ENCODE measurements at places on chromosomes 16 and 17.

- DNase-seq: no peak
These were observed 8.6 kb upstream of the AKTIP start for GRCh38 chr16:53511403-53512280.

- DNase-seq: no peak
These were observed 15.9 kb downstream of the ANKRD40 start for GRCh38 chr17:50691550-50692447.

GRCh38 chr16:10741844-10742243 is 1.8 kb upstream of the NUBP1 start:
- DNase-seq: no peak

DNA sequence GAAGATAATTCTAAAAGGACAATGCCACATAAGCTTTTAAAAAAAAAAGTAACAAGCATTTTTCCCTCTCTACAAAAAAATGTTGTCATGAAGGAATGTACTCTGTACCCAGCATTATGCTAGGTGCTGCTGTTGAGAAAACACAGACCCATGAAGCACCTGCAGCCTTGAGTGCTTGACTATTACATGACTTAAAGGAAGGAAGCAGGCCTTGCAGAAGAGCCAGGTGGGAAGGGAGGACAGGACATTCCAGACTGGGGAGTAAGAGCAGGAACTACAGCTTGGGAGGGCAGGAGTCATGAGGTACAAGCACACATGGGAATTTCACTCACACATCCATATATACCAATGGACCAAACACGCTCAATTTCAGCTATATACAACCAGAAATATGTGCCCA is 3.8 kb downstream of the MYO1D start:
- DNase-seq: no peak

- DNase-seq: no peak
These were observed 303.0 kb upstream of the IRX5 start for GRCh38 chr16:54627616-54628015.

DNA sequence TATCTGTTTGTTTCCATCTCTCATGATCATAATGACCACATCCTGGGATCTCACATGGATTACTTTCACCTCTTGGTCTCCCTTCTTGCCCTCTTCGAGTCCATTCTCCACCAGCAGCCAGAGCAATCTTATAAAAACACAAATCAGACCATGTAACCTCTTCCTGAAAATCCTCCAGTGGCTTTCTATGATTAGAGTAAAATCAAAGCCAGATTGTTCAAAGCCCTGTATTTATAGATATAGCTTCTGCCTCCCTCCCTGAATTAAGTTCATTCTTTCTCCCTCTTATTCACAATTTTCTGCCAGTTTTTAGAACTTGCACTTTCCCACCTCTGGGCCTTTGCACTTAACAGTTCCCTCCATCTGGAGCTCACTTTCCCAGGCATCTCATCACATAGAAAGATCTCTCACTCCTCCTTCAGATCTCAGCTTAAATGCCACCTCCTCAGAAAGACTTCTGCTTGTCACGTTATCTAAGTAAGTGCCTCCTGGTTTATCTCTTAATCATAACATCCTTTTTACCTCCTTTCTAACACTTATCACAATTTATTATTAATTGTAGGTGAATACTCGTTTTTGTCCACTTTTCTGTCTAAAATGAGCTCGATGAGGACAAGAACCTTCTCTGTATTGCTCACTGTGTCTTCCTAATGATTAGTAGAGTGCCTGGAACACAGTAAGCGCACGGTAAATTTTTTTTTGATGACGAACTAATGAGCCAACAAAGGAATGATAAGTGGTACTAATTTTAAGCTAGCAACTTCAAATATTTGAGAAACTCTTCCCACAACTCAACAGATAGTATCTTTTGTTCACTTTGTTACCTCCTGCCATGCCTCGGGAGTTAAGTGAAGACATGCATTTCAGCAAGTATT is 80.5 kb downstream of the CYB561 start:
- DNase-seq: no peak

- no peak for DNase-seq
These were observed 151.5 kb upstream of the GOT2 start for GRCh38 chr16:58885528-58886170.

GRCh38 chr17:69898601-69899000 is 176.4 kb upstream of the KCNJ16 start:
- no peak for DNase-seq
